ENCODE measurements at places on chromosomes 3 and 15. TPM values are rescaled to one million over a fixed set of nuclear protein-coding genes. Genes with fewer than 3 reads are reported as not detected.

The SIDT1 gene
- not detected for total RNA-seq

The ENTPD3 gene
- total RNA-seq: 0.29 TPM

- no peak for DNase-seq
These were observed 6.1 kb upstream of the CHST14 start for GRCh38 chr15:40464595-40465185.

GRCh38 chr3:514192-514591 is 317.6 kb downstream of the CHL1 start:
- no peak for DNase-seq
